Fibroblast of skin of left quadriceps (primary cell): ENCODE measurements at places on chromosomes 3 and 15.
A peak's percentile ranks its signal among the peaks of the same experiment; 100 is the strongest.

DNA sequence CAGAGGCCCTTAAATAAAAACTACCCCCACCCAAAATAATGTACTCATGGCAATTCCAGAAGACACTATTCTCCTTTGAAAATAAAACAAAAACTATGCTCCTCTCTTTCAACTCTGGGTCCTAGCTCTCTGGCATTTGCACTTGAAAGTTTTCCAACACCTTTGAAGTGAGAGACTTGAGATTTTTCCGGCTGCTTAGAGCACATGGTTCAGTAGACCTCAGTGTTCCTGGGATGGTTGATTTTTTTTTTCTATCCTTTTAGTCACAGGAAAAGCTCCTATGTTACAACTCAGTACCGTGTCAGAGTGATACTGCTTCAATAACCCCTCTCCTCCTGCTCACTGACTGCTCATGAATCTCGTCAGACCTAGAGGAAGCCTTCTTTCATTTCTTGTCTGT lies 118.3 kb upstream of the TUSC7 start:
- no peak for DNase-seq

DNA sequence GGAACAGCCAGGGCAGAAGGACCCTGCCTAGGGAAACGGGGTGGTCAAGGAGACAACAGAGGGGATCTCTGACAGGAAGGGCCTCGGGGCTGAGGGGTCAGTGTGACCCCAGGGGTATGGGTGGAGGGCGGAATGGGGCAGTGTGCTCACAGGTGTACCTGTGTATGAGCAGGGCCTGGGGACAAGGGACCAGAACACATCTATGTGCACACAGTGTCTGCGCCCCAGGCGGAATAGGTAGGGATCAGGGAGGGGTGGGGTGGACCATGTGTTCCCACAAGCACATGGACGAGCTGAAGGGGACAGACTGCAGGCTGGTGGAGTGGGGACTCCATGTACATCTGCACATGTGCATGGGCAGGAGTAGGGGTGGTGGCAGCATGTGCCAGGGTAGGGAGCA lies 5.0 kb upstream of the TLR9 start:
- no peak for DNase-seq

GRCh38 chr3:15355086-15355485 lies 22.7 kb upstream of the SH3BP5 start:
- DNase-seq: no peak

- DNase-seq: no peak
These were observed 128.0 kb upstream of the ADAMTS9 start for GRCh38 chr3:64815789-64816188.

GRCh38 chr15:100999369-100999768 lies 80.2 kb downstream of the LRRK1 start:
- no peak for DNase-seq

DNA sequence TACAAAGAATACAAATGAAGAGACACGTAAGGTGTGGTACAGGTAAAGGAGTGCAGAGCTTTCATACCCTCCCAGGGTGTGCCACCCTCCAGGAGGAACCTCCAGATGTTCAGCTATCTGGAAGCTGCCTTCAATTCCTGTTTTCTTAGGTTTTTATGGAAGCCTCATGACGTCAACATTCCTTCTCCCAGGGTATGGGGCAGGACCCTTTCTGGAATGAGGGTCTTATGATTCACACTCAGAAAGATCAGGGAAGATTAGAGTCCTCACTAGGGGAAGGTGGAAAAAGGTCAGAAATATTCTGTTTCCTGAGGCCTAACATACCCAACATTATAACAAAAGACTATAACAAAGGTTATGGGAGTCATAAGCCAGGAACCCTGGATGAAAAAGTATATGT lies 99.8 kb upstream of the PLCL2 start:
- DNase-seq: no peak

GRCh38 chr3:10223676-10224639 lies 24.3 kb upstream of the TATDN2 start:
- no peak for DNase-seq

- peak; percentile 72 for DNase-seq
These were observed 25.4 kb upstream of the SRP14 start for GRCh38 chr15:40064231-40064894.

DNA sequence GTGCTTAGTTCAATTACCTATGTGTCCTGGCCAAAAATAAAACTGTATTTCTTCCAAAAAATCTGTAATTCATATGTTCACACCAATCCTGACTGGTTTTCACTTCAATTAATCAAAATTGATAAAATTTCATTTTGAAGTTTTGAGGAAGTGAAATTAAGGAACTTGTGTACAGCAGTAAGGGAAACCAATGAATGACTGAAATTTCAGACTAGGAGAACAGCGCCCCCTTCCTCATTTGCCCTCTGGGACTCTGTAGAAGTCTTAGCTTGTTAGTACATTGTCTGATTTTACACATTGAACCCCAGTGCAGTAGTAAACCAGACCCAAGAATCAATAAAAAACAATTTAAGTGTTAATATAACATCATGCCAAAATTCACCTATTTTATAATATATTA lies 495.3 kb upstream of the AGTR1 start:
- no peak for DNase-seq
